ENCODE measurements at places on chromosomes 16 and 17.

DNA sequence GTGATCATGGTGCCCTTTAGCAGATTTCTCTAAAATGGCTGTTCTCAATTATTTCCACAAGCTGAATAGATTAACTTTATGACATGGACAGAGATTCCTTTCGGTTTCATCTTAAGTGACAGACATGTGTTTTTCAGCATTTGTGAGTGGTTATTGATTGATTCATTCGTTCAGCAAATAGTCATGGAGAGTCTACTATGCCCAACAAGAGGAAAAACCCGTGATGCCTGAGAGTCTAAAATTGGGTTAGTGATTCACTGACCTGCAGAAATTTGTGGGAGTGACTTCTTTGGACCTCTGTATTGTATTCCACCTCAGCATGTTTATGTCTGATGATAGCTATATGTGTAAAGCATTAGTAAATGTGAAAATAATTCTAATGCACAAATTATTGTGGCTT is 28.0 kb upstream of the DUSP14 start:
- no peak for DNase-seq

- DNase-seq = no peak
These were observed 218.0 kb downstream of the NTN1 start for GRCh38 chr17:9239246-9239792.

- no peak for DNase-seq
These were observed 435 bp downstream of the RAB40C start for GRCh38 chr16:590188-590814.

- no peak for DNase-seq
These were observed 64.2 kb downstream of the BMERB1 start for GRCh38 chr16:15498427-15499175.

DNA sequence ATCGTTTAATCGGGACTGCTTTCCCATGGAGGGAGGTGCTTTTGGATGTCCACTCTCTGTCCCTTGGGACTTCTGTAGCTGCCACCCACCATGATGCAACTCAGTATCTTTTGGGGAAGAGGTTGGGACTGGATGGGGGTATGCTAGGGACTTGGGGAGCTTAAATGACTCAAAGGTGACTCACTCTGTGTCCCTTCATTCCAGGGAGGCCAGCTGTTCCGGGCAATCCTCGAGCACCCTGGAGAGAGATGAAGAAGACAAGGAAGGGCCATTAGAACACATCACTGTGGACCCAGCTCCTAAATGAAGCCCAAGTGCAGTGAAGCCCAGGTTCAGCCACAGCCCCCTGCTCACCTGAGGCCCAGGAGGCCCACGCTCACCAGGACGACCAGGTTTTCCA is 4.6 kb downstream of the COL1A1 start:
- DNase-seq = no peak

DNA sequence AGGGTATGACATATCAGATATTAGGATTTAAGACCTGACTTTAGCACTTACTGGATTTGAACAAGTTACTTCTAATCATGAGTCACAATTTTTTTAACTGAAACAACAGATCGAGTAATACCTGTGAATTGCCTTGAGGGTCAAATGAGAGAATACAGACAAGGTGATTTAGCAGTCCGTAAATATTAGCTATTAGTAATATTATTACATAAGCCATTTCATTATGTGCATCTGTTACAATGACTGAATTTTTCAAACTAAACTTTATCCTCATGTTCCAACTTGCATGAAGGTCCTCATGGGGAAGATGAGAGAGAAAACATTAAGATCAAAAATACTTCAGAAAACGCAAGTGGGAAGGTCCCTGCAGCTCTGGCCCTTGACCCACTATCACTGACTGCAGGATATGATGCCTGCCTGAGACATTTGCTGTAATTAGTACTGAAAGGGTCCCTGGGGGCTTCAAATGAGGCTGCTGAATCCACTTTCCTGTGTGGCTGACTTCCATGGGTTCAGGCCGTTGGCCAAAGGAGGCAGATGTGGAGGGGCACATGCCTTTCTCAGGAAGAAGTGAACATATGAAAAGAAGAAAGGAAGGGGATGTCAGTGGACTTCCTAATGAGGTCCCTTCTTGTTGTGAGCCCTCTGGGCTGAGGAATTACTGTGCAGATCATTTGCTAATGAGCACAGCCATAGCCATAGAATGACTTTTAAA is 441.7 kb downstream of the CDH11 start:
- DNase-seq = no peak

DNA sequence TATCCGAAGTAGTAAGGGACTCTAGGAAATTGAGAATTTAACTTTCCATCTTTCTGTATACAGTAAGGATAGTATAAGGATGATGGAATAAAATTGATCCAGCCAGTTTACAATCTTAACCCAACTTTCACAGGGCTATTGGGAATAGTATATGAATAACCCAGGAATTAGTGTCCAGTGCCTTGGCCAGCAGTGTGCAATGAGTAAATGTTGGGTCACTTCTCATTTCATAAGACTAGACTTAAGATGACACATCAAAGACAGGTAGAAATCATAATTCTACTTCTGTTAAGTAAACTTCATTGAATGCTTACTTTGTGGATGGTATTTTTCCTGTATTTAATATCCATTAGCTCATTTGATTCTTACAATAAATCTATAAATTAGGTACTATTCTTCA is 949.6 kb upstream of the GOT2 start:
- DNase-seq = no peak

GRCh38 chr16:51982715-51983680 is 563.9 kb downstream of the TOX3 start:
- peak; percentile 68 for DNase-seq

DNA sequence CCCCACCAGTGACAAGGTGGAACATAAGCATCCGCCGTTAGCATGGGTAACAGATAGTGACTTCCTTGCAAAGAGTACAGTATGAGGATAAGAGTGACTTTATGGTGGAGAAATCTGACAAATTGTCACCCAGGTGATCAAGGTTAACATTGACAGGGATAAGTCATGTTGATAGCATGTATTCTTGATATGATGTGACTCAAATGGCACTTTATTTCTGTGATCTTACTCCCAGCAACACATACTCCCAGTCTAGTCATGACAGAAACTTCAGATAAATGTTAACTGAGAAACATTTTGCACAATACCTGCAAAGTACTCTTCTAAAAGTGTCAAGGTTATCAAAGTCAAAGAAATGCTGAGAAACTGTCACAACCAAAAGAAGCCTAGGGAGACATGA is 588.6 kb upstream of the KIF2B start:
- DNase-seq = no peak

Measured in COR-L47 (cell line).